WTC11 (cell line): ENCODE measurements at places on chromosomes 12 and 14. TPM values are rescaled to one million over a fixed set of nuclear protein-coding genes. Genes with fewer than 3 reads are reported as not detected.

WSCD2 gene
- total RNA-seq = 1.1 to 1.6 TPM (median 1.6 TPM) in 3 replicates

REM2 gene
- total RNA-seq = 1.1 to 1.5 TPM (median 1.5 TPM) in 3 replicates

GRCh38 chr14:67528276-67528675, 4.8 kb upstream of the PLEKHH1 start:
- DNase-seq = no peak

DNA sequence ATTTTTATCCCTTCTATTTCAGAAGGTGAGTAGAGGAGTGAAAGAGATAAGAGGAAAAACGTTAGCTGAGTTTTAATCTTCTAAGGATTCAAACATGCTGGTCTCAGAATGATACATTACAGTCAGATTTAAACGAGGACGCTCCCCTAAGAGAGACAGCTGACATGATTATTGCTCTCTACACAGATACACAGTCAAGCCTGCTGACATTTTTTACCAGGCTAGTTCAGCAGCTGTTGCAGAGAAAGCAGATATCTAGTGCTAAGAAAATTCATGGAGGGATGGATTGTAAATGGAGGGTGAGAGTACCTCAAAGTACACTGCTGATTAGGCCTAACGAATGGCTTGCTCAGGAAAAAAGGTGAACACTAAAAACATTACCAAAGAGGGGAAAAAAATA, 31.9 kb upstream of the SOS2 start:
- DNase-seq = no peak

GRCh38 chr12:119601877-119602733, 8.5 kb downstream of the TMEM233 start:
- no peak for DNase-seq

GRCh38 chr14:103998027-103998426, 55.7 kb upstream of the RD3L start:
- DNase-seq = no peak

DNA sequence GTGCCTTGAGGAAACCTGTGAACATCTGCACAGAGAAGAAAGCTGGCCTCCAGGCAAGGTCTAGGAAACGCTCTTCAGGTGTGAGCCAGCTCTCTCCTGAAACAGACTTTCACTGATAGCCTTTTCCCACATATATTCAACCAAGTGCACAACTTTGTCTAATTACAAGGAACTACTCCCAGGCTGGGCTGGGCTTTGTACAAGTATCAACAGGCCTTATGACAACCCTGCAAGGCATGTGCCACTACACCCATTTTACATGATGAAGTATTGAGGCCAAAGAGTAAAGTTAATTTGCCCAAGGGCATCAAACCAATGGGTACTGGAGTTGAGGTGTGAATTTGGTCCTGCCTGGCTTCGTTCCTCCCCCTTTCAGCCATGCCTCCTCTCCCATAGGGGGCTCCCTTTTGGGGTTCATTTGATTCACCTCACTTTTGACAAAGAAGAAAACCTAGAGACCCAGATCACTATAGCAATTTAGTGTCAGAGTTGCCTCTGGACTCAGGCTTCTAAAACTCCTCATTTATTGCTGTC, 2.1 kb downstream of the CSRP2 start:
- no peak for DNase-seq

GRCh38 chr14:57139173-57139572, 129.5 kb downstream of the EXOC5 start:
- no peak for DNase-seq

- no peak for DNase-seq
These were observed 75.9 kb downstream of the IFT81 start for GRCh38 chr12:110200124-110200417.

DNA sequence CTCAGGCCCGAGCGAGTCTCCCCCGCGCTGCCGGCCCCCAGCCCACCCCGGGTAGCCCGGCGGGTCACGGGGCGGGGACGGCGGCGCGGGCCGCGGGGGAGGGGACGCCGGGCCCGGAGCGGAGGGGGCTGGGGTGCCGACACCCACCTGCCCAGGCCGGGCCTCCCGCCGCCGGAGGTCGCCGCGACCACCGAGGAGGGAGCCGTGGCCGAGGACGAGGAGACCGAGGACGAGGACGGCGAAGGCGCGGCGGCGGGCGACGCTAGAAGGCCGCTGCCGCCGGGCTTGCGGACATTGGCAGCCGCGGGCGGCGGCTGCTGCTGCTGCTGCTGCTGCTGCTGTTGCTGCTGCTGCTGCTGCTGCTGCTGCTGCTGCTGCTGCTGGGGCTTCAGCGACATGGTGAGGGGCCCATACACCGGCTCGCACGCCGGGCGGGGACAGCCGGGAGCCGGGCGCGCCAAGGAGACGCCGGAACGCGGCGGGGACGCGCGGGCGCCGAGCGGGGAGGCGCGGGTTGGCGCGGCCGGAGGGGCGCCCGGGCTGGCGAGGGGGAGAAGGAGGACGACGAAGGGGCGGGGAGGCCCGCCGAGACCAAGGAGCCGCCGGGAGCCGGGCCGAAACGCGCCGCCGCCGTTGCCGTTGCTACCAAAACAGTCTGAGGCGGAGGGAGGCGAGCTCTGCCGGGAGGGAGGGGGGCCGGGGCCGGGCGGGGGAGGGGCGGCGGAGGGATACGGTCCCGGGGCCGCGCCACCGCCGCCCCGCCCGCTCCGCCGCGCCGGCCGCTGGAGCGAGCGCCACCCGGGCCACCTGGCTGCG, at the start of gene ATXN2:
Gene ATXN2 (minus strand): TSS at position 679 of the 816 bp plus-strand sequence. CDS start 281 bp downstream, at position 398.
- peak; percentile 54 for DNase-seq

GRCh38 chr14:42719391-42719790, 1112.7 kb downstream of the LRFN5 start:
- DNase-seq = no peak

DNA sequence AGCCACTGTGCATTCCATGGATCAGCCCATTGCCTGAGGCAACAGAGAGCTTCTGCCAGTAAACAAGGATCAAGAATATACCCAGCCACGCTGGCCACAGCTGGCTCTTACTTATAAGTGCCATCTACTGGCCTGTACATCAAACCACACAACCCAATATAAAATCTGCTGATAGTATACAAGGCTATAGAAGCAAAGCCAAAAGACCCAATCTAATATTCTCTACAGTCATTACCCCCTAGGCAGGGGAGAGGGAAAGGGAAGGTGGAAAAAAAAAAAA, 4.4 kb upstream of the FAM186B start:
- DNase-seq = no peak

DNA sequence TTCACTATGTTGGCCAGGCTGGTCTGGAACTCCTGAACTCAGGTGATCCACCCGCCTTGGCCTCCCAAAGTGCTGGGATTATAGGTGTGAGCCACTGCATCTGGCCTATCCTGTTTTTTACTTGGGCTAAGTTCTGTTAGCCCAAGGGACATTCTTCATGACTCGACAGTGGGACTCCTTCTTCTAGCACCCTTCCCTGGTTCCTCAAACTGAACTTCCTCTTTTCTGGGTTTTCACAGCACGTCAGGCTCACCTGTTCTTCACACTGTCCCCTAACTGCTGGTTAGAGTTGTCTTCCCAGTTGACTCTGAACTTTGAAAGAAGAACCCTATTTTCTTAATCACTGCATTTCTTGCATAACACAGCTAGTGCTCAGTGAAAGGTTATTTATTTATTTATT, 22.5 kb downstream of the CABP1 start:
- no peak for DNase-seq
